Activated naive CD8-positive, alpha-beta T cell treated with anti-CD3 and anti-CD28 coated beads, Interleukin-2, amount 10 ng/mL, durations not matched to agents 7 days and 5 days (primary cell): ENCODE measurements at places on chromosomes 16 and 17. TPM values are rescaled to one million over a fixed set of nuclear protein-coding genes. Genes with fewer than 3 reads are reported as not detected.

DNA sequence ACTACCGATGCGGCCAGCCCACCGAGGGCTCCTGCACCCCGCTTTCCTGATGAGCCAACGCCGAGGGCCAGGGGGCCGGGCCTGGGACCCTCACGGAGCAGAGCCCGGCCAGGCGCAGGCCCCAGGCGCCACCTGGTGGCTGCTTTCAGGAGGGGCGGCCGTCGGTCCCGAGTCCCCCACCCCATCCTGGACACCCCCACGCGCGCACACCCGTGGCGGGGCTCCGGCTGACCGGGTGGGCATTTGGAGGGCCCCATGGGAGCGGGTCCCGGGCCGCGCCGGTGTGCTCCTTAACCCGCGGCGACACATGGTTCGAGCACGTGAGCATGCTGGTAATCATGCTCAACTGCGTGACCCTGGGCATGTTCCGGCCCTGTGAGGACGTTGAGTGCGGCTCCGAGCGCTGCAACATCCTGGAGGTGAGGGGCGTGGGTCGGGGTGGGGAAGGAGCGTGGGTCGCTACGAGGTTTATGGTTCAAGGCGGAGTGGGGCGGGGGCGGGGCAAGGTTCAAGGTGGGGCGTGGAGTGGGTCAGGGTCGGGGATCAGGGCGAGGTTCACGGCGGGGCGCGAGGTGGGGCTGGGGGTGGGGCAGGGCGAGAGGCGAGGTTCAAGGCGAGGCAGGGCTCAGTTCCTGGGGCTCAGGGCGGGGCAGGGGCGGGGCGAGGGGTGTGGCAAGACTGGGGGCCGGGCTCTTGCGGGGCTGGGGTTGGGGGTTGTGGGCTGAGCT, 30.2 kb downstream of the TPSG1 start:
- peak; percentile 51 for DNase-seq

DNA sequence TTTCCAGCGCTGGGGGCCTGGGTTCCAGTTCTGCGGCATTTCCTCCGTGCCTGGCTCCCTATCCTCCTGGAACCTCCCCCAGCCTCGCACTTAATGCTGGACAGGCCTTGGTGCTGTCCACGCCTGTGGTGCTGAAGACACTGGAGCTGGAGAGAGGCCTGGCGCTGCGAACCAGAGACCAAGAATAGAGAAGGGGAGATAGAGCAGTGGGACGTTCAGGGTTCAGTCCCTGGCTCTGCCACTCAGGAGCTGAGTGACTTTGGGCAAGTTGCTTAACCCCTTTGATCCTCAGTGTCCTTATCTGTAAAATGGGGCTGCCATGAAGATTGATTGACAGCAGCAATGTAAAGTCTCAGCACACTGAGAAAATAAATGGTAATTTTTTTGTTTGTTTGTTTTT, 11.9 kb downstream of the SBK1 start:
- DNase-seq, result peak; percentile 59

GRCh38 chr16:47142486-47142820, 1.3 kb downstream of the NETO2 start:
- no peak for DNase-seq

DNA sequence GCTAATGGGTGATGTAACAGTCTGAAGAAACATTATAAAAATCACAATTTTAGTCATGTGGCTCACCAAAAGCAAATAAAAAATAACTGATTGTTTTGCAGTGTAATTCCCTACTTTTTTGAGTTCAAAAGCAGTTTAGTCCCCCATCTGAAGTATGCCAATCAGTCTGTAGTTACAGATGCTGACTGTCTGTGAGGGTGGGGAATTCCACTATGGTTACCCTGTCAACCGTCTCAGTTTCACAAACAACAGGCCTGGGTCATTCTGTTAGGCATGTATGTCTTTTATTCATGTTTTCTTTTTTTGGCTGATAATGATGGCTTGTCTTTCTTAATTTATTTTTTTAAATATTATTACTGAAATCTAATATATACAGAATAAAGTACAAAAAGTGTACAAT, 69.3 kb downstream of the STXBP4 start:
- no peak for DNase-seq

- no peak for DNase-seq
Observed at GRCh38 chr17:19248928-19249574, 11.9 kb downstream of the EPN2 start.

SOX15 gene
- 0.30 TPM for total RNA-seq

DNA sequence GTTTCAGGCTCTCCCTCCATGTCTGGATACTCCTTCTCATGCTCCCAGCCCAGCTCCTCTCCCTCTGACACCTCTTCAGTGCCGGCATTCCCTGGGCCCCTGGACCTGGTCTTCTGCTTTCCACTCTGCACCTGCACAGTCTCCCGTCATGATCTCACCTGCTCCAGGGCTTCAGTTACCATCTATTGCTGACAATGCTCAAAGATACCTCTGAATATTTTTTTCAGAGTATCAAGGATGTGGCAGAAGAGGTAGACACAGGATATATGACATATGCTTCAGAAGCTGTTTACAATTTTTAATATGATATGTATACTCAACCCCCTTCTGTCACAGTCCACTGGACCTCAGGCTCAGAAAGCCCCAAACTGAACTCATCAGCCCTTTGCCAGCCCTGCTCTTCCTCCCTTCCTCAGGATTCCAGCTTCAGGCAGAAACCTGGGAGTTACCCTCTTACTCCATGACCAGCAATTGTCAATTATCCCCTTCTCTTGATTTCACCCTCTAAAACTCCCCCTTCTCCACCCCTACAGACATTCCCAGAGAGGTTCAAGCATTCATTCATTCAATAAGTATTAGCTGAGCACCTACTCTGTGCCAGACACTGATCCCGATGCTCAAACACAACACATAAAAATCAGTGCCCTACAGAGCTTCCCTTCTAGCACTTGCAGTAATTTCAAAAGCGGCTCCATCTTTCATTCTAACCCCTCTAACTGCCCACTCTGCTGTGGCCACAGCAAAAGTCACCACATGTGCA, 7.8 kb upstream of the MLLT6 start:
- no peak for DNase-seq

- DNase-seq, result no peak
Observed at GRCh38 chr17:4719684-4720221, 9.3 kb downstream of the ARRB2 start.
